ENCODE measurements at places on chromosomes 12 and 14. TPM values are rescaled to one million over a fixed set of nuclear protein-coding genes. Genes with fewer than 3 reads are reported as not detected.

The HSPB8 gene
- total RNA-seq = 24.4 TPM

The JPH4 gene
- total RNA-seq = 6.2 TPM

The METAP2 gene
- 40.2 TPM for total RNA-seq

The PLBD1 gene
- total RNA-seq = 31.4 TPM

The SLC17A8 gene
- 0.23 TPM for total RNA-seq

The AVPR1A gene
- total RNA-seq = 38.7 TPM
